Inflammatory macrophage treated with lipopolysaccharide for 1 hour (primary cell): ENCODE measurements at places on chromosomes 2 and 18.

DNA sequence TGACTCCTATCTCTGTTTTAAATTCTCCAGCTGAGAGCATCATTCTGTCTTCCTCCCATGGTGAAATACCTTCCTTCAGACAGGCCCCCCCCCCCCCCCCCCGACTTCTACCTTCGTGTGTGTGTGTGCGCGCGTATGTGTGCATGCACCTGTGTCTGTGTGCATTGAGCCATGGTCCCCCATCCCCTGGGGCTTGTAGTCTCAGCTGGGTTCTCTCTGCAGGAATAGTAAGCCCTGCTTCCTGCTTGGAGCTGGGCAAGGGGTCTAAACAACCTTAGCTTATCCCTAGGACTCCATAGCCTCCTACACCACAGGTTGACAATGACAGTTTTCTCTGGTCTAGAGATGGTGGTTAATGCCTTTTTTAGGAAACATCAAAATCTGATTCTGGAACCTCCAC is 427.5 kb upstream of the KLHL29 start:
- no peak for DNase-seq

DNA sequence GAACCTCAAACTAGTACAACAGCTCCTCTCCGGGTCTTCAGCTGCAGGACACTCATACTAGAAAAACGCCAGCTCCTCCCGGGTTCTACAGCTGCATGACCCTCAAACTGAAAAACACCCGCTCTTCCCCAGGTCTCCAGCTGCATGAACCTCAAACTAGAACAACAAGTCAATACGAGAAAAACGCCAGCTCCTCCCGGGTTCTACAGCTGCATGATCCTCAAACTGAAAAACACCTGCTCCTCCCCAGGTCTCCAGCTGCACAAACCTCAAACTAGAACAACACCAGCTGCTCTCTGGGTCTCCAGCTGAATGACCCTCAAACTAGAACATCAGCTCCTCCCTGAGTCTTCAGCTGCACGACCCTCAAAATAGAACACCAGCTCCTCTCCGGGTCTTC is 315.0 kb upstream of the TFPI start:
- DNase-seq = no peak

- no peak for DNase-seq
These were observed 118.5 kb downstream of the BAZ2B start for GRCh38 chr2:159497847-159498246.

DNA sequence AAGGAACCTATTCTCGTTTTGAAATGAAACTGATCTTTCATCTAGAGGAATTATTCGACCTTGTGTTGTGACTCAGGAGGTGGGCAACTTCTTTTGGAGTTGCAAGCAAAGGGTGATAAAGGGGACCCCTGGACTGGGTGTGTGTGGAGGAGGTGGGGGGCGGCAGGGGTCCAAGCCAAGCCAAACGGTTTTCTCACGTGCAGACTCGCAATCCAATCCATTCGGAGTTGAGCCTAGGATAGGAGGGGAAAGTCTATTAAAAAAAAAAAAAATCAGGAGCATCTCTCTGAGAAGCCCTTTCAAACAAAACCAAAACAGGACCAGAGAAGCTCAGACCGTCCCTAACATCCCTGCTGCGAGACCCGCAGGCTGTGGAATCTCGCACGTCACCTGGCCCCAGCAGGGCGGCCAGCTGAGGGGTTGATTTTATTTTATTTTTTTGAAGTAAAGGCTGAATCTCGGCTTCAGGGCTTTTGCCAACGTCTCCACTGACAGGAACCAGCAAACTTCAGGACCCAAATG is 3.7 kb upstream of the ZEB2 start:
- peak; percentile 33 for DNase-seq

- no peak for DNase-seq
These were observed 76.2 kb upstream of the GLI2 start for GRCh38 chr2:120659275-120659977.

- no peak for DNase-seq
These were observed 185.1 kb downstream of the SCG2 start for GRCh38 chr2:223416815-223417610.

DNA sequence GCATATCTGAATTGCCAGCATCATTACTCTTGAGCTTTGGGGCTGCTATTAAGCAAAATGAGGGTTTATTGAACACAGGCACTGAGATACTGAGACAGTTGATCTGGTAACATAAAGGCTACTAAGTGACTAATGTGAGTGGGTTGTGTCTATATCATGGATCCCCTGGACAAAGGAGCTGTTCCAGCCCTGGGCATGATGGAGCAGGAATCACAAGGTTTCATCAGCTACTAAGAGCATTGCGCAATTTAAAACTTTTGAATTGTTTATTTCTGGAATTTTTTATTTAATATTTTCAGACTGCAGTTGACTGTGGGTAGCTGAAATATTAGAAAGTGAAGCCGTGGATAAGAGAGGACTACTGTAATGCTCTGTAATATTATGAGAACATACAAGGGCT is 73.5 kb downstream of the MGAT5 start:
- peak; percentile 31 for DNase-seq

DNA sequence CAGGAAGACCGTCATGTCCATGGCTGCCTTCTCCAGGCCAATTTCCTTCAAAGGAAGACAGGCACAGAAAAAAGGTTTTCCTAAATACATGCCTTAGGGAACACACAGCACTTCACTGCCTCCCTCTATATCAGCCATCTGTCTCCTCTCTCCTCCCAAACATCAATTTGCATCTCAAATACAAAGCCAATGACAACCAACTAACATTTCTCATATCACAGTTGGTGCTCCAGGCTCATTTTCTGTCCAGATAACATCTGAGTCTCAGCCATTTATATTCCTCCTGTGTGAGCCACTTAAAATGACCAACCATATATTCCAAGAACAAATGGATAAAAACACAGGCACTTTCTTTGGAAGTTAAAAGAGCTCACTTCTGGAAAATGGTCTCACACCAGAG is 62.5 kb upstream of the ACAA2 start:
- no peak for DNase-seq

DNA sequence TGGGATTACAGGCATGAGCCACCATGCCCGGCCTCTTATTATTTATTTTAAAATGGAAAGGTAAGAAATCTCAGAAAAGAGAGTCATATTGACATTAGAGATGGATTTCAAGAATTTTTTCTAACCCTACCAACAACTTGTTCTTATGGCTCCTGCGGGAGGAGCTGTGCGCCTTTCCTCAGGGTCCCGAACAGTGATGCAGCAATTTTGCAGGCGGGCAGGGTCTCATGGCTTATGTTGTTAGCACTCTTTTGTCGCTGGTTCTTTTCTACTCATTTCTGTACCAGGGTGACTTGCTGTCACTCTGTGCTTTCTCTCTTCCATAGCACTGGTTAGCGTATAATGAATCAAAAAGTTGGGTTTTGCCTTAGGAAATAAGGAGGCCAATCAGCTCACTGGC is 148.8 kb upstream of the DLGAP1 start:
- DNase-seq = no peak

DNA sequence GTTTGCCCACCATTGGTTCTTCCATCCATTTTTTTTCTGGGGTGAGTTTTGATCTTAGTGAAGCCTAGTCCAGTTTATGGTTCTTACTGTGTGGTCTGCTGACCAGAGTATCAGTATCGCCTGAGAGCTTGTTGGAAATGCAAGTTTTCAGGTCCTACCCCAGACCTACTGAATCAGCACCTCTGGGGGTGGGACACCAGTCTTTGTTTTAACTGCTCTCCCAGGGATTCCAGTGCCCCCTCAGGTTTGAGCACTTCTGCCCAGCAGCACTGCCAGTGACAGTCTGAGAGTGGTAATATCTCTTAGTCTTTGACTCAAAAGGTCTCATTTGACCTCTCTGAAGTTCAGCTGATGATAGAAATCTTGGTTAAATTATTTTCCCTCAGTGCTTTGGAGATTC is 269.3 kb downstream of the ALPK2 start:
- DNase-seq = no peak

GRCh38 chr2:119759451-119760236 is at the start of gene PTPN4:
Gene PTPN4, plus strand, starts transcription at chr2:119759922. Its CDS starts 49,932 bp downstream, at chr2:119809854.
- DNase-seq = peak; percentile 91

DNA sequence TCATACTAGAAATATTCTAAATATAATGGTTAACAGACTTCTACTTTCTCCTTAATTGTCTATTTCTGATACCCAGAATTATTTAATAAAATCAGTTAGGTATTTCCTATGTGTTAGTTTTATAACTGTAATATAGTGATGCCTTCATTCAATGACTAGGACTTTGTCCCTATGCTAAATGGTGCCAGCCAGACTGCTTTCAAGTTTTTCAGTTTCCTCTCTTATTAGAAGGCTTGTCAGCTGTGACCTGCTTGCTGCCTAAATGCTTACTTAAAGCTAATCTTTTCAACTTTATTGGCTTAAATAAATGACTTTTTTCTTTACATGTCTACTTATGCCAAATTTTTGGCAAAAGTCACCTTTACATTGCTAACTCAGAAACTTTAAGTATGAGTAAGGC is 30.7 kb downstream of the BAZ2B start:
- no peak for DNase-seq

- DNase-seq = no peak
These were observed 512.4 kb upstream of the ID2 start for GRCh38 chr2:8169443-8169842.

GRCh38 chr2:457792-458424 is 170.0 kb upstream of the ALKAL2 start:
- no peak for DNase-seq

- DNase-seq = no peak
These were observed 750.5 kb downstream of the LRP1B start for GRCh38 chr2:141380008-141380979.
